Natural killer cell treated with Interleukin-12 subunit alpha and Interleukin-12 subunit beta and Interleukin-15 and Interleukin-18, amount 100 ng/mL, for 72 hours (primary cell): ENCODE measurements at places on chromosomes 5 and 9.
A peak's percentile ranks its signal among the peaks of the same experiment; 100 is the strongest.

- no peak for DNase-seq
Observed at GRCh38 chr5:67178966-67179365, 17.6 kb downstream of the CD180 start.

DNA sequence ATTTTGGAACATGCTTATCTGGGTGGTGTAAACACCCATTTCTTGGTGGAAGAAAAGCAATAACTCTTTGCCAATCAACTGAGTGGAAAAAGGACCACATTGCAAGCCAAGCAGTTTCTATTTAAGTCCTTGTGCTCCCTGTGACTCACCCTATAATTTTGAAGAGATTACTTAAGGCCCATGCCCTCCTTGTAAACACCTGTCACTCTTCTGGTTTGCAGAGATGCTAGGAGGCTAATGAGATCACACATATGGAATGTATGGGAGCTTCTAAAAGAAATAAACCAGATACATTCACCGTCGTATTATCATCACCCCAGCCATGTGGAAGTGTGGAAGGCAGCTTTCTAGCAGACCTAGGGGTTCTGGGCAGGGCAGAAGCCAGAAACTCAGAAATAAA, 337.1 kb downstream of the GADD45G start:
- no peak for DNase-seq

GRCh38 chr5:135750506-135750905, 84.0 kb upstream of the SLC25A48 start:
- no peak for DNase-seq

GRCh38 chr5:90557871-90558270, 726 bp upstream of the ADGRV1 start:
- DNase-seq, result no peak

- DNase-seq, result peak; percentile 62
Observed at GRCh38 chr9:78030553-78031443, 813 bp downstream of the GNAQ start.
